HL-60 (cell line): ENCODE measurements at places on chromosomes 7 and 10.

DNA sequence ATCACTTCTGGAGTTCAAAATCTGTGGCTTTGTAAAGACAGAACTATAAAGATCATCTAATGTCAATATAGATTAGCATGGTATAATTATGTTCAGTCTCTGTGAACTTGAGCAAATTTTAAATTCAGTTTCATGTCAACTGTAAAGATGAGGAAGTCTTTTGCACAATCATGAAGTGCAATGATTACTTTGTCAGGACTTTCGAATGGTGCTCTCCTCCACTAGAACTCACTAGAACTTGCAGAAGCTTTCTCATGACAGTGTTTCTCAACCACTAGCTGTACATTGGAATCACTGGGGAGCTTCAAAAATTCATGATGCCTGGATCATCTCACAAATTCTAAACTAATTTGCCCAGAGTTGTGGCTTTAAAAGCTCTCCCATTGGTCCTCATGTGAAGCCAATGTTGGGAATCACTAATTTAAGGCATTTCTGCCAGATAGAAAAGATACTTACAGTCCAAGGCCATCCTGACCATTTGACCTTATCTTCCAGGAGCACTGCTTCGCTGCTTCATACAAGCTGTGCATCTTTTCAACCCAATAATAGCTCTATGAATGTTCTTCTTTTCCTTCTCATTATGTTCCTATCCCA is 12.9 kb downstream of the OR2AE1 start:
- no peak for DNase-seq

GRCh38 chr10:48779546-48780152 is 95.0 kb downstream of the WDFY4 start:
- no peak for DNase-seq

- no peak for DNase-seq
Measured at GRCh38 chr7:40276061-40276460, 141.3 kb downstream of the SUGCT start.

- DNase-seq, result no peak
Measured at GRCh38 chr7:99990460-99990852, 14.6 kb upstream of the AZGP1 start.

DNA sequence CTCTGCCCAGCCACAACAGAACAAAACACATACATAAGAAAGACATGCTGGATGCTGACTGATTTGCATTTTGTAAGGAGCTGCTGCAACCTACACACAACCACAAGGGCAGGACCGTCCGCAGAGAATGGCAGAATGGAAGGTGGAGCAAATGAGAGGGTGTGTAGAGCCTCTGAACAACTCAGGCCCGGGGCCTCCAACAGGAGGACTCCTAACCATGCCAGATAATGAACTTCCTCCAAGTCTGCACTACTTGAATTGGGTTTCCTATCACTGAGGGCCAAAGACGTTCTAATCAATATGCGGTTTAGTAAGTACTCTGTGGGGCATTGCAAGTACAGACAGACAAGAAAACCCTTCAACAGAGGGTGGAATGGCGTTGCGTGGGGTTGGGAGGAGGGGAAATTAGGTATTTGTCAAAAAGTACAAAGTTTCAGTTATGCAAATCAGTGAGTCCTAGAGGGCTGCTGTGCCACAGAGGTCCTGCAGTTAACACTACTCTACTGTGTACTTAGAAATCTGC is 14.6 kb downstream of the VOPP1 start:
- no peak for DNase-seq

DNA sequence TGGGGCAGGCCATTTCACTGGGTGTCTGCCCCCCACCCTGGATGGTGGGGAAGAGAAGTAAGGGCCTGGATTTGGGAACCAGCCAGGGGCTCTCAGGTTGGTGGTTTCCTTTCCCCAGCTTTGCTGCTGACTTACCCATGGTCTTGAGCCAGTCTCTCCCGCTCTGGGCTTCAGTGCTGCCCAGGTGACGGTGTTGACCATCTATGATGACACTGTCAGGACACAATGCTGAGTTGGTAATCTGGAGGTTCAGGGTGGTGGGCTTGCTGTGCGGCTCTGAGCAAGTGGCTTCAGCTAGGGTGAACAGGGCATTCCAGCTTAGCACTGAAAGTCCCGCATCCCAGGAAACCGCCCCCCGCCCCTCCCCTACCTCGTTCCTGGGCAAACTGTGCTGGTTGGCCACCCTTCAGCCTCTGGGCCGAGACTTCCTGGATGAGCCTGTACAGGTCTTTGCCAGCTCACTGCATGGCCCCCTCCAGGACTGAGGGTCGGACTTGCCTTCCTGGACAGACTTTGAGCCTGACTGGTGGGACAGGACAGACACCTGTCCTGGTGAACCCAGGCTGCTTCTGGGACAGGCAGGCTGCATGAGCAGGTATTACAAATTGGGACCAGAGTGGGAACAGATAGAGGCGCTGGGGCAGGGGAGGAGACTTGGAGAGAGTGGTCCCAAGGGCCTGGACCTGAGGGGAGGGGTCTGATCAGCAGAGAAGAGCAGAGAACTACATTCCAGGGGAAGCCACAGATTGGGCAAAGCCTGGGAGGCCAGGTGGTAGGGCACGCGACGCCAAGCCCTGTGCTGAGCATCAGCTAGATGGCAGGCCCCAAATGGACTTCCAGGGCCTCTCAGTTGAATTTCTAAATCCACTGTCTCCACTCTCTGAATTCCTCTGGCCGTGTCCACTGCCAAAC is 19.9 kb upstream of the ZMIZ1 start:
- no peak for DNase-seq

GRCh38 chr7:42915356-42915755 is 3.5 kb upstream of the C7orf25 start:
- DNase-seq, result no peak

- no peak for DNase-seq
Measured at GRCh38 chr10:32084185-32084851, 28.1 kb upstream of the KIF5B start.

- DNase-seq, result peak; percentile 7
Measured at GRCh38 chr7:112112822-112113255, 93.4 kb downstream of the DOCK4 start.

DNA sequence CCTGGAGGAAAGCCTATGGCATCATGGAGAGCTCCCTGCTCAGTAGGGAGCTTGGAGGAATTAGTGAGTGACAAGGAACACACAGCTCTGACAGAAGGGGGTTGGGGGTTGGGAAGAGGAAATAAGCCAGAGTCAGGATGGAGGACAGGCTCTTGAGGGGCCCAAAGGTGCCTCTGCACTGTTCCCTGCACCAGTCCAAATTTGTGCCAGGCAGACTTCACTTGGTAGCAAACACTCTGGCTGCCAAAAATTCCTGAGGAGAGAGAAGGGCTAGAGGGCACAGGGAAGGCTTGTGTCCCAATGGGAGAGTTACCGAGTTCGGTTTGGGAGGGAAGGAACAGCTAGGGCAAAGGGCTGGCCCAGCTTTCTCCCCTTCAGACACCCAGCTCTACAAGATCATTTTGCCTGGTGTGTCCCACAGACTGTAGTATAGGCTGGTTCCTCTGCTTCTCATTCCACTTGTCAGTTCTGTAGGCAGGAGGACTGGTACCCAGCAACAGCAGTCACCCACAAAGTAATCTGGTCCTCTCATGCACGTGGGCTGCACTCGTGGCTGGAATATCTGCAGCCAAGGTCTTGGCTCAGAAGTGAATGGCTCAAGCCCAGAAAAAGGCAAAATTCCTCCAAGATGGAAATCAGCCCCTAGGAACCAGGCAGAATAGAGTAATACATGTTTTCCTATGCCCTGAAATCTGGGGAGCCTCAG is 8.0 kb upstream of the KCNIP2 start:
- DNase-seq, result no peak

DNA sequence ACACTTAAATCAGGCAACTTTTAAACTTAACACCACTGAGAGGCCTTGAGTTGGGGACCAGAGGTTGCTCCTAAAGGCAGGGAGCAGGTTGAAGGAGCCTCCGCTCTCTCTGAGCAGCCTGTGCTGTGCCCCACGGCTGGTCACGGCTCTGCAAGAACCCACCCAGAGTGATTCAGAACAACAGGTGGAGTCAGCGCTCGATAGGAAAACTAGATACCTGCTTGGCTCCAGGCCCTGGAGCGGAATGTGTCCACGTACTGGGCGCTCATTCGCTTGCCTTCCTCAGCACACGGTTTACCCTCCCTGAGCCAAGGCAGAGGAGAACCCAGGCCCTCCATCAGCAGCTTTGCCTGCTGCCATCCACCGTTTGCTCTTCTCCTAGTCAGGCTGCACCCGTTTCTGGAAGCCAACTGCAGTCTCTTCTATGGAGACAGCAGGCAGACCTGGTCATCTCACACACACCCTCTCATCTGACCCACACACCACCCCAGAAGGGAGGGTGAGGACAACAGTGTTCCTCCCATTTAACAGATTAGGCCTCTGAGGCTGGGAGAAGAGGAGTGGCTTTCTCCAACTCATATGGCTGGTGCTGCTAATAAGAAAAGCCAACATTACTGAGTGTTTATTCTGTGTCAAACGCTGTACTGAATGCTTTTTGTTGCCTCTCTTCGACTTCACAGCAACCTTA is 37.6 kb upstream of the PDCD4 start:
- no peak for DNase-seq

- DNase-seq, result no peak
Measured at GRCh38 chr7:496528-497295, 22.9 kb downstream of the PDGFA start.

- DNase-seq, result no peak
Measured at GRCh38 chr10:87565010-87565409, 60.3 kb downstream of the MINPP1 start.

DNA sequence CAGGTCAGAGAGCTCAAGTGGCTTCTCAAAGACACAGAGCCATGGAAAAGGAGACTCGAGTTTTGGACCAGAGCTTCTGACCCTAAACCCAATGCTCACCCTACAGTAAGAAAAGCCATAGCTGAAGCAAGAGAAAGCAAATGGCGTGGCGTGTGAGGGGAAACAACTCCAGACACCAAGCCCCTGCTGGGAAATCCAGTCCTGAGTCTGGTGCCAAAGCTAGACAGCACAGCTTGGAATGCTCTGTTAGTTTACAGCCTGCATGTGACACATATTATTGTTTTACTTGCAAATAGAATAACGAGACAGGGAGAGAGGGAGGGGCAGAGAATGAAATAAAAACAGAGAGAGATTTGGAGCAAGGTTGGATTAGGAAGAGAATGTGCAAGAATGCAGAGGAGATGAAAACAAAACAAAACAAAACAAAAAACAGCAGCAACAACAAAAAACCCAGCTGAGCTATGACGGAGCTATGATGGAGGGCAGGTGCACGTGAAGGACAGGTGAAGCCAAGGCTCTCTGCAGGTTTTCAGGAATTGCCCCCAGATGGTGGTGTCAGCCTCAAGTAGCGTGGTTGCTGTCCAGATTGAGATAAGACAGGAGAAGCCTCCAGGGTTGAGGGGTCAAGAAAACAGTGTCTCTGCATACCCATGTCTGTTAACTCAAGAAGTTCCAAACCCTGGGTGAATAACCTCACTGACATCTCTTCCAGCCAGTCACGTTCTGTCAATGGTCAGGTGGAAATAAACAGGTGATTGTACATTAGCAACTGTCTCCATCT is 69.7 kb upstream of the LRRC18 start:
- DNase-seq, result no peak

DNA sequence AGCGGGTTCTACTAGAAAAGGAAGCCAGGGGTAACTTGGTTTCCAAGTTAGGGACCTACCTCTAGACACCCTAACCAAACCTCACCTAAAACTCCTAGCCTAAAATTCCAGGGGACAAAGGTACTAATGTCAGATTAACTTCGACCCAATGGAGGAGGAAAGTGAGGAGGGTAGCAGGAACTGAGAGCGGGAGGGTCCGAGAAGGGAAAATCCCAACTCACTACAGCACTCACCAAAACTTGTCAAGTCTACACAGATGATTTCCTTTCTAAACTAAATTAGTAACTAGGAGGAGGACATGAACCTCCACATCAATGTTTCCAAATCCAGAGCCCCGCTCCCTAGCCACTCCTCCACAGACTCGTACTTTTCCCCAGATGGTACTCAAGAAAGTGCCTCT is 22.6 kb downstream of the CHCHD3 start:
- DNase-seq, result no peak

DNA sequence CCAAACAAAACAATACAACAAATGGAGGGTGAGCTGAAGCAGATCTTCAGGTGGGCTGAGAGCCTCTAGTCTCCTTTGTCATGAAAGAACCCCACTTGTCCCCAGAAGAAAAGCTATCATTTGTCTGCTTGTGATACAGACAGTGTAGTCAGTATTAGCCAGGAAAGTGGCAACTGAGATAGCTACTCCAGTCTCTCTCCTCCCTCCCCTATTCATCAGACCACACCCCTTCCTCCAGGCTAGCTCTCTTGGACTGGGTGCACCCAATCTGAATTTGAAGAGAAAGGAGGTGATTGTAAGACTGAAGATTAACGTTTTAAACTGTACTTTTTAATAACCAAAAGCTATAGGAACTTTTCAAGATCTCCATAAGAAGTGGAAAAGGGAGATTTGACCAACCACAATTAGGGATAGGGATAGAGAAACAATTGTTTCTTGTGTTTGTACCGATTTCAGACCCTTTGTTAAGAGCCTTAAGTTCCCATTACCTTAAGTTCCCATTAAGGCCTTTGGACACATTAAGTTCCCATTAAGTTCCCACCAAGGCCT is 14.1 kb downstream of the BMPR1A start:
- no peak for DNase-seq

GRCh38 chr10:80268266-80268665 is 21.2 kb downstream of the MAT1A start:
- no peak for DNase-seq

DNA sequence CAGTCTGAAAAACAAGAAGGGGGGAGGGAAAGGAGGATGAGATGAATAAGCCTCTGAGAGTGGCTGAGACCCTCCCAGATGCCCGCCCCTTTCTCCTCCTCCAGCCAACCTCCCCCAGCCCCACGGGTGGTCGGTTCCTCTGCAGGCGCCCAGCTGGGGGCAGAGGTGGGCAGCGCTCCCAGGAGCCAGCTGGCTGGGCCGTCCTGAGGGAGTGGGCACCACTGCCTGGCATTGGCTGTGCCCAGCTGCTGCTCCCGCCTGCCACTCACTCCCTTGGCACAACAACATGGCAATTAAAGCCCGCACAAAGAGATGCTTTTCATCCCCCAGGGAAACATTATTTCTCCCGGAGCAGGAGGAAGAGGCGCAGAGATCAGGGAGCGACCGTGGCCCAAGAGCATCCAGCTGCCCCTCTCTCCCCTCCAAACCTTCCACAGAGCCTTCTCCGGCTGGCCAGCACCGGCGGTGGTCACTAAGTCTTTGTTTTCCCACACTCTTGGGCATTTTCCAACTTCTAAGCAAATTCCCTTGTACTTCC is 107.2 kb downstream of the SPDYE5 start:
- DNase-seq, result no peak

GRCh38 chr7:135690566-135690965 is 28.3 kb downstream of the STMP1 start:
- no peak for DNase-seq

- no peak for DNase-seq
Measured at GRCh38 chr7:100847360-100847759, 5.2 kb upstream of the SLC12A9 start.

DNA sequence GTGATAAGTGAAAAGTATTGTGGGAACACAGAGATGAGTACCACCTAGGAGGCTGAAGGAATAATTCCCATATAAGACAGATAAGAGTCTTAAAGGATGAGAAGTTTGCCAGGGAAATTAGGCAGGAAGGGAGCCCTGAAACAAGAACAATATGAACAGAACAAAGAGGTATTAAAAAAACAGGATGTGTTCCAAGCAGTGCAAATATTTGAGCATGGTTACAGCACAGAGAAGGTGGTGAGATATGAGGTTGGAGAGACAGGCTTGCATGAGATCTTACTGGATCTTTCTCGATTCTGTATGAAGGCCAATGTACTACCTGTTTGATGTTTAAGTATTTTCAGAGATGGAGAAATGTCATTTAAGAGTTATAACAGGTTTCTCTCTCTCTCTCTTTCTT is 20.3 kb downstream of the TAC1 start:
- DNase-seq, result no peak

- peak; percentile 70 for DNase-seq
Measured at GRCh38 chr7:43585562-43585961, 2.7 kb downstream of the STK17A start.
